CMK (cell line): ENCODE measurements at places on chromosomes 6 and 20.

- DNase-seq = no peak
These were observed 15.9 kb upstream of the FYN start for GRCh38 chr6:111888928-111889695.

- no peak for DNase-seq
These were observed 30.8 kb upstream of the FILIP1 start for GRCh38 chr6:75524322-75524972.

- DNase-seq = no peak
These were observed 10.1 kb downstream of the SMIM28 start for GRCh38 chr6:138387577-138388368.

DNA sequence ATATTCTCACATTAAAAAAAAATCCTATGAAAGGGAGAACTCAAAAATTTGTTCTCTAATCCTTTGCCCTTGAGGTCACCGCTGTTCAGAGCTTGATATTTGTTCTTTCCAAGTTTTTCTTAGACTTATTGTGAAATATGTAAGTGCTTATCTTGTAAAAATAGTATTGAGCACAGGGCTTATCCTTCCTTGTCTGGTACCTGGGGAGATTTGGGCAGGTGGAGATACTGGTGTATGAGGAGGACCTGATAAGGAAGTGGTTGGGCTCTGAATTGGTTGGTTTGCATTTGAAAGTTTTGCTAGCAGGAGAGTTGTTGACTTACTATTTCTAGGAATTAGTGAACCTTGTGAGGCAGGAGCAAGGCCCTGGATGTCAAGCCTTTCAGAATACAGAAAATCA, 28.9 kb upstream of the ANKEF1 start:
- no peak for DNase-seq

DNA sequence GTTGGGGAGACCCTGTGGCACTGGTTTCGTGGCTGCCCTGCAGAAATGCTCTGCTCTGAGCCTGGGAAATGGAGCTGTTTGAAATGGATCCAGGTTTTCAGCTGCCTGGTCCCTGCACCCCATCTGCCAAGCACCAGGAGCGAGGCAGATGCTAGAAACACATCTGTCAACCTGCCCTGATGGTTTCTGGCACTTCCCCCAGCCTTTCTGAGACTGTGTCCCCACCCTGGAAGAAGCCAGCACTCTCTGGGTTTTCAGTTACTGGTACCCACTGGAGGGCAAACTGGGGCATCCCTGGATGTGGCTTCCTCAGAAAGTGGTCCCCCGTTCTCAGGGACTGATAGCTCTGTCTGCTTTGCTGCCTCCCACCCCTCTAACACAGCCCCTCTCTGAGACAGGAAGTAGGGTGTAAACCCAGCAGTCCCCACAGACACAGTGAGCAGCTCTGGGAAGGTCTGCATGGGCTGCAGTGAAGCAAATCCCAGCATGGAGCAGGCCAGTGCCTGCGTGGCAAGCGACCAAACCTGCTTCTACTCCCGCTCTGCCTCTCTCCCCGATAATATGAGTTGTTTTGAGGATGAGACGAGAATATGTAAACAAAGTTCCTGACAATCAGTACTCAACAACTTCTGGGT, 54.2 kb upstream of the MAFB start:
- no peak for DNase-seq

- no peak for DNase-seq
These were observed 598 bp downstream of the TMEM239 start for GRCh38 chr20:2816583-2817340.

DNA sequence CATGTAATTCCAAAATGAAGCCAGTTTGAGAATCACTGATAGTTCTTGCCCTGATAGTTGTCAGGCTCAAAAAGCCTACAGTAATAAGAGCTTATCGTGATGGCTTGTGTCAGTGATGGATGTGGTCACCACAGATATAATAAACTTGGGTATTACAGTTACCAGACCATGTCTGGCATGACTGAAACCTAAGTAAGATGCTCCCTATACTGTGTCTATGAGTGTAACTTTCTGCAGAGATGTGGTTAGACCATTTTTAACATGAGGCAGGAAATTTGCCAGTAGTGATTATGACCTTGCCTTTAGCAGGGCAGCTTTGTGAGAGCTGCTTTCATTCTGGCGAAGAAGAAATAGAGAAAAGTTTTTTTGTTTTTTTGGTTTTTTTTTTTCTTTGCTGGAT, 90.2 kb downstream of the ANKS1A start:
- no peak for DNase-seq
